GM23248 (cell line): ENCODE measurements at places on chromosomes 1 and 21.

- H3K4me3 ChIP-seq: no peak overlapping the region
- H3K27ac ChIP-seq: peak overlapping the region; percentile 56; the same call in 1 of the 2 replicates
- H3K36me3 ChIP-seq: peaks cover 13% of the 10 kb centered on the region
- H3K4me1 ChIP-seq: peaks cover 69% of the 10 kb centered on the region
- DNase-seq: peak; percentile 14
Measured at GRCh38 chr1:201499795-201500669, 6.9 kb downstream of the CSRP1 start.

GRCh38 chr21:15823486-15824150, 93.8 kb downstream of the USP25 start:
- peaks cover 5% of the 10 kb centered on the region; the same call in 1 of the 2 replicates for H3K36me3 ChIP-seq
- H3K4me3 ChIP-seq: no peak overlapping the region
- DNase-seq: no peak

DNA sequence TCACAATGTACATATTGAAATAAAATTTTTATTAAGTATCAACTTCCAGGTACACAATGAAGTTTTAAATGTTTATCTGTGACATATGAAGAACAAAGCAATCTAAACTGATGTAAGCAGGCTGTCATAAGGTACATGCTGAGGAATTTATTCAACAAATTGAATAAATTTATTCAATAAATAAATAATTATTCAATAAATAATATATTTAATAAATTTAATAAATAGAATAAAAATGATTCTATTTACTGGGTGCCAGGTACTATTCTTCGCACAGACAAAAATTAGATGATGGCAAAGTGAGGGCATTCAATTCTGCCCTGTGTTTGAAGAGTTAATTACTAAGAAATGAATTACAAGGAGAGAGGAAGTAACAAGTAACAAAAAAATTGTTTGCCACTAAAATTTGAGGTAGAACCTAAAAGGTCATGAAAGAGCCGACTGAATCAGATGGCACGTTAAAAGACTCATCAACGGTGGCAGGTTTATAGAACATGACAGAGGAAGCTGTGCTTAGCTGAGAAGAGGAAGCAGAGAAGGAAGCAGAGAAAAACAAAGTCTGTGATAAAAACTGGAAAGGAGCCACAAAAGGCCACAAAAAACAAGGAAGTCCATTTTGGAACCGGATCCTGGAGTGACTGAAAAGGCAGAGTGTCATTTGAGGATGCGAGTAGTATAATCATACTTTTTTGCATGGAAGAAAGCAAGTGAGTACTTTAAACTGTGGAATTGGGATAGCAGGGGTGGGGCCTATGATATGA, 2.2 kb upstream of the USP24 start:
- DNase-seq: no peak
- H3K27me3 ChIP-seq: no peaks in the 10 kb centered on the region
- peaks cover 15% of the 10 kb centered on the region; the same call in 1 of the 2 replicates for H3K4me1 ChIP-seq

- H3K4me3 ChIP-seq: no peak overlapping the region
- no peaks in the 10 kb centered on the region for H3K36me3 ChIP-seq
- H3K27me3 ChIP-seq: no peaks in the 10 kb centered on the region
- no peak overlapping the region for H3K27ac ChIP-seq
Measured at GRCh38 chr1:173420330-173420806, 56.8 kb upstream of the PRDX6 start.

DNA sequence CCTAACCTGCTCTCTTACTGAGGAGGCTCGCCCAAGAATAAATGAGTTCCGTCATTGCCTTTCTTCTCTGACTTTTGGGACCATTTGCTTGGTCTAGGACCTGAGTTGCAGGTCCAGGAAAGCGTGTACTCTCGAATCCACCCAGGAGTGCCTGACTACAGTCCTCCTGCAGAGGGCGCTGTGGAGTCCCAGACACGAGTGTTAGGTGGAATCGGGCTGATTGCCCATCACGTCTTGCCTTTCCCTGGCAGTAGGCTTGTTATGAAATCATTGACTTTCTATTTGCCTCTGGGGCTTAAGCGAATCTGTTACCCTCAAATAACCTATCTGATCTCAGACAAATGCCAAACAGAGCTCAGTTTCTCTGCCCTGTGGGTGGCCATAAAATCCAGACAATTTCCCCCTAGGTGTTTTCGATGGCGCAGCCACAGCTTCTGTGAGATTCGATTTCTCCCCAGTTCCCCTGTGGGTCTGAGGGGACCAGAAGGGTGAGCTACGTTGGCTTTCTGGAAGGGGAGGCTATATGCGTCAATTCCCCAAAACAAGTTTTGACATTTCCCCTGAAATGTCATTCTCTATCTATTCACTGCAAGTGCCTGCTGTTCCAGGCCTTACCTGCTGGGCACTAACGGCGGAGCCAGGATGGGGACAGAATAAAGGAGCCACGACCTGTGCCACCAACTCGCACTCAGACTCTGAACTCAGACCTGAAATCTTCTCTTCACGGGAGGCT, at the start of gene IL20:
TSS of gene IL20 (plus strand) at position 685 of the 733 bp plus-strand sequence. CDS start 230 bp downstream, outside the sequence.
- H3K27me3 ChIP-seq: 0 out of 2 replicates have a peak, but pooled peaks cover under 1% of the 10 kb centered on the region
- DNase-seq: peak; percentile 93
- H3K4me1 ChIP-seq: peaks cover 28% of the 10 kb centered on the region
- H3K4me3 ChIP-seq: no peak within 1 kb of the TSS
- no peak within 1 kb of the TSS for H3K27ac ChIP-seq

DNA sequence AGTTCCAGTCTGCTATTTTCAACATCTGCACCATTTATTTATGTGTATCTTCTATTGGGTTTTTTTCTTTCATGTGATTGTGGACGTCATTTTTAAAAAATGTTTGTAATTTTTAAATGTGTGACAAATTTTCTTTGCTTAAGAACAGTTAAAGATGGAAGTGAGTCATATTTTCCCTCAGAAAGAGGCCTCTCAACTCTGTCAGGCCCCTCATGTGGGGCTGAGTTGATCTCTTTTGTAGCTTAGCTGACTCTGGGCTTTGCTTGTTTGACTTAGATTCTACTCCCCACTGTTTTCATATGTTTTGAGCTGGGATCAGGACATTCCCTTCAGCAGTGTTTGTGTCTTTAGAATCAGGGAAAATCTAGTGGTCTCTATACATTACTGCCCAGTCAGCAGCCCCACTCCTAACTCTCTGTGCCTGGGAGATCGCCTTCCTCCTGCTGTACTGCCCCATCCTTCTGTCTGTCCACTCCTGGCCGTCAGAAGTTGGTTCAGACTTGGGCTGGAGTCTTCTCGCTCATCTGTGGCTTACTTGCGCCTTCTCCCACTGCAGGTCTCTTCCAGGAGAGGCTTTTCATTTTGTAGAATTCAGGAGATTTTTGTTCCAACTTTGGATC, 137.4 kb downstream of the DYRK1A start:
- no peak overlapping the region for H3K4me3 ChIP-seq
- peak overlapping the region; percentile 33 for H3K27ac ChIP-seq
- no peaks in the 10 kb centered on the region; the same call in 1 of the 2 replicates for H3K4me1 ChIP-seq
- H3K27me3 ChIP-seq: no peaks in the 10 kb centered on the region
- H3K36me3 ChIP-seq: peaks cover 45% of the 10 kb centered on the region

DNA sequence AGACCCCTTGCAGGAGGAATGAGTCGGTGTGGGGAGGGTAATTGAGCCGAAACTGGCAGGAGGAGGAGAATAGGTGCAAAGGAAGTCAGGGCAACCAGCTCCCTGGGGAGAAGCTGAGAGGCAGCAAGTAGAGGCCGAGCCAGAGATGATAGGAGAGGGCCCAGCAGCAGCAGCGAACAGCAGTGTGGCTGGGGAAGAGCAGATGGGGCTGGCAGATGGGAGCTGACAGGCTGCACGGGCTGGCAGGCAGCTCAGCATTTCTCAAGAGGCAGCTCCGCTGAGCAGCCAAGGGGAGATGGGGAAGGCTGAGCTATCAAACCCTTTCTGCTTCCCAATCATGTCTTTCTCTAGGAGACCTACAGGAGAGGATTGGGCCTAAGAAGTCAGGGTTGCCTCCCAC, 158.2 kb downstream of the TRIM33 start:
- H3K36me3 ChIP-seq: no peaks in the 10 kb centered on the region
- H3K4me1 ChIP-seq: peaks cover 4% of the 10 kb centered on the region; the same call in 1 of the 2 replicates
- no peak overlapping the region for H3K4me3 ChIP-seq
